ENCODE measurements at places on chromosomes 2 and 18.

DNA sequence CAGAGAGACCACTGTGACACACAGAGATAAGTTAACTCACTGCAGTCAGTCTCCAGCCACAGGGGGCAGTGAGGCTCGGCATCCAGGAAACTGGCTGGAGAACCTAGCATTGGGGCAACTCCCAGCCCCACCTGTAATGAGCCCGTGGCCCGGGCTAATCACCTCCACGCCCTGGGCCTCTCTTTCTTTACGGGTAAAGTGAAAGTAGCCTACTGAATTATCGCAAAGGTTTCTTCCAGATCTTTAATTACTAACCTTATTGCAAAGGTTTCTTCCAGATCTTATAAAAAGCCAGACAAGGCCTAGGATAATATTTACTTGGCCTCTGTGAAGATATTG lies 45.7 kb upstream of the ACAA2 start:
- no peak for DNase-seq

- DNase-seq = no peak
Measured at GRCh38 chr2:101256316-101256715, 3.6 kb downstream of the CNOT11 start.

- no peak for DNase-seq
Measured at GRCh38 chr2:52668724-52669123, 1098.9 kb upstream of the CHAC2 start.

GRCh38 chr2:107337209-107337898 lies 451.4 kb upstream of the ST6GAL2 start:
- DNase-seq = no peak

DNA sequence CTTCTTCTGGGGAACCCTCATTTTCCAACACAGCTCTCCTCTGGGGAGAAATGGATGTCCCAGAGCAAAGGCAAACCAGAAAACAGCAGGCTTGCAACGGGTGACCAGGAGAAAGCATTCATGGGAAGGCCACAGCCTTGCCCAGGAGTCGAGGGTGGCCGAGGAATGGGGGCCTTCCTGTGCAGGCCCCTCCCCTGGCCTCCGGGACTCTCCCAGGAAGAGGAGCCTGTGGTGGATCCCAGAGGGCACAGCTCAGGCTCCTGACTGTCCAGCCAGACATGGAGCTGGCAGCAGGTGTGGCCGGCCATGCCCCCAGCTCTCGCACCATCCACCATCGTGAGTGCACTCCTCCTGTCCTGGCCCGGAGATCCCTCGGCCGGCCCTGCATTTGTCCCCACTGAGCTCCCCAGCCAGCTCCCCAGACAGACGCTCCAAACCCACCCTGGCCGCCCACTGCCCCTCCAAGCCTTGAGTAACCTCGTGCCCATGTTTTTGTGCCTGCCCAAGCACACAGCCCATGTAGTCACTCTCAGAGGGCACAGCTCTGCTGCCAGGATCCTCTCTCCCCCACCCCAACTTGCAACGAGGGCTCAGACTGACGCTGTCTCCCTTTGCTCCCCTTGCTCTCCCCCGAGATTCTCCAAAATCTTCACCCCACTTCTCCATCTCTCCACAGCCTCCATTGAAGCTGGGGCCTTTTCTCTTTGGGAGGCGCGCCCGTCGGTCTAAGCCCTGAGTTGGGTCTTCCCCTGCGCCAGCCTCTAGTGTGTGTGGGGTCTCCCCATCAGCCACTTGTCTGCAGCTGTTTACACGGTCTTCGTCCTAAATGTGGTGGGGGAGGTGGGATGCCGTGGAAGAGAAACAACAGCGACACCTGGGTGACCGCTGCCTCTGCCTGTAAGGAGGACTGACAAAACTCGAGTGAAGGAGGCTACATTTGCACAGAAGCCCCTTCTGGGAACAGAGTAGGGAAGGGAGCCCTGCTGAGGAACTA lies 9.8 kb downstream of the PRLH start:
- DNase-seq = no peak

DNA sequence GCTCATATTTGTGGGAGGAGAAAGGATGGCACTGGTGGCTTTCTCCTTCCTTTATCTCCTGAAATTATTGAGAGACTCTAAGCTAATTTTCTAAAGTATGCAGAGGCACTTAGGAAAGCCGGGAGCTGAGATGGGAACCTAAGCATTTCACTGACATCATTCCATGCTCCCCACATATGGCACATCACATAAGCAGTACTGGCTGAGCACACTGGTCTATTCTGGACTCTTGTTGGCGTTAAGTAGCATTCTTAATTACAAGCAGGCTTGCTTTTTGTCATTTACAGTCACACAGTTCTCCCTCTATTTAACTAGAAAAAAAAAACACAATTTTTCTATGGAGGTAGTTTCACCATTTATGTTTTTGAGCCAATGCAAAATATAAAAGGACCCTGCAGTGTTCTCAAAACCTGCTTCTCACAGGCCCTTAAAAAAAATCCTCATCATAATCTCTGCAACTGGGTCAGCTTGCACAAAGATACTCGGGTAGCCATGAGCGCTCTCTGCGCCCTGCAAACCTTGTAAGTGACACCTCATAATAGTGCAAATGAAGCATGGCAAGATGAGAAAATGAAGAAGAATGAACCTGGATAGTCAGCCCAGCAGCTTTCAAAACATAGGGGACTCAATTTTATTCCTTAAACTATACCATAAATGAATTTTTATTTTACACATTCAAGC lies 688.6 kb downstream of the NRXN1 start:
- no peak for DNase-seq

GRCh38 chr2:227407591-227408151 lies 19.9 kb upstream of the SCYGR1 start:
- DNase-seq = no peak

GRCh38 chr2:98476192-98476868 lies 31.7 kb downstream of the INPP4A start:
- no peak for DNase-seq

- no peak for DNase-seq
Measured at GRCh38 chr18:57077786-57078552, 68.9 kb upstream of the BOD1L2 start.

GRCh38 chr2:170639635-170640034 lies 75.5 kb upstream of the SP5 start:
- DNase-seq = no peak

GRCh38 chr2:20071397-20072383 lies 20.3 kb upstream of the LAPTM4A start:
- DNase-seq = no peak

- no peak for DNase-seq
Measured at GRCh38 chr2:101887328-101887727, 104.4 kb upstream of the IL1R2 start.

DNA sequence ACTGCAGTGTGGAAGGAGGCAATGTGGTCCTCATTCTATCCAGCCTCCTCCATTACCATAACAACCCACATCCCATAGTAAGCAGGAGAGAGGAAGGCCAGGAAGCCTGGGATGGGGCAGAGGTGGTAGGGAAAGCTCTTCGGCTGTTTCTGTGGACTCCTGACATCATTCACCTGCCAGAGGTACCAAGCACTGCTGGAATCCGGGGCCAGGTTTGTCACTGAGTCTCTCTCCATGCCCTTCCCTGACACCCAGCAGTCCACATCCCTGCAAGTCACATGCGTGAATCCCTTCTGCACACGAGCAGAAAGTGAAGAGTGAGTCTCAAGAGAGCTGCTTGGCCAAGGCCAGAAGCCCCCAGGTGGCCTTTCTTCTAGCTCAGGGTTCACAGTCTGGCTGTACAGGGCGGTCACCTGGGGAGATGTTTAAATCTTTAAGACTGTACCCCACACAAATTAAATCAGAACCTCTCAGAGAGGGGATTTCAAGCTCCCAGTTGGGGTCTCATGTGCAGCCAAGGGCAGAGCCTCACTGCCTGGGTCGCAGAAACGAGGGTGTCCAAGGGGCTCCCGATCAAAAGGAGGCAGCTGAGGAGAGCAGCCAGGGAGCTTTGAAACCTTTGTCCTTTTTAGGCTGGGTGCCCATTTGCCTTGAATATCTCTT lies 94.2 kb downstream of the ARMC9 start:
- DNase-seq = no peak

- no peak for DNase-seq
Measured at GRCh38 chr2:144832048-144832447, 312.1 kb upstream of the ZEB2 start.

GRCh38 chr2:1233281-1233680 lies 180.0 kb upstream of the TPO start:
- DNase-seq = no peak

DNA sequence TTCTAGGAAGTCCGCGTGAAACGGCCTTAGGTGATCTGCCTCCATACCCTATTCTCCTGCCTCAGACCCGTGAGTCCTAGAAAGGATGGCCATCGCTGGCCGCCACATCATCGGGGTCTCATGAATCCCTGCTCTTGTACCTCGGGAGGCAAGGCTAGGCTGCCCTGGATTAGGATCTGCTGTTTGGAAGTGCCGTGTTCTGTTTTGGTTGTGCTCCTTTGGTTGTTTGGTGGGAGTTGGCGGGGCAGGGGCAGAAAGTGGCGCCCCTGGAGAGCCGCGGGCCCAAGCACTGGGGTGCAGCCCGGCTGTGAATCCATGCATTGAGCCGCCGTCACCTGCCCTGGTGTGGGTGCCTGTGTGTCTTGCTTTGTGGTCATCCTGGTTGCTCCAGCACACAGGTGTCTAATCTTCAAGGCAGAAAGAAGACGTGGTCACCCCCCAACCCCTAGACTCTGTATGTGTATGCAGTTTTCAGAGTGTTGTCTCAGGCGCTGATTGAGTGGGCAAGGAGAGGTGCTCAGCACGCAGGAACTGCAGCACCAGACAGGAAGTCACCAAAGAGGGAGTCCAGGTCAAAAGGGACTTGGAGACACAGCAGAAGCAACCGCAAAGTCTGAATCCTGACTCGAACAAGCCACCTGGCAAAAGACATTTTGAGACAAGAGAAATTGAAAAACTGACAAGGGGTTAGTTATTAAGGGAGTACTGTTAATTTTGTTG lies 80.0 kb upstream of the LDLRAD4 start:
- DNase-seq = no peak

DNA sequence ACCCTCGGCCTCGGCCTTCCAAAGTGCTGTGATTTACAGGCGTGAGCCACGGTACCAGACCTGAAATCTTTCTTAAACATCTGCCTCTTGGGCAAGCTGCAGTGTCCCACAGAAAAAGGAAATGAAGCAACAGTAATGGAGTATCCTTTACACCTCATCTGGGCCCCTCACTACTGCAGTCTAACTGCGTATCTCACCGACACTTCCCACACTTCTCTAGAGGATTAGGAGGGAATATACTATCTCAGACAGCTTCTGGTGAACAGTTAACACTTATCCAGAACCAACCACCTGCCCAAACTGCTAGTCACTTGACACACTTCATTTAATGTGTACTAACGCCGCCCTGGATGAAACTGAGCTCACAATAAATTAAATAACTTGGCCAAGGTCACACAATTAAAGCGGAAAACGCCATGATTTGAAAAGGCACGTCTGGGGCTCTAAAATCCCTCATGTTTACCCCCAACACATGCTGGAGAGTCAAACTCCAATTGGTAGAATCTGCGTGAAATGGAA lies 993 bp downstream of the COX7A2L start:
- no peak for DNase-seq

DNA sequence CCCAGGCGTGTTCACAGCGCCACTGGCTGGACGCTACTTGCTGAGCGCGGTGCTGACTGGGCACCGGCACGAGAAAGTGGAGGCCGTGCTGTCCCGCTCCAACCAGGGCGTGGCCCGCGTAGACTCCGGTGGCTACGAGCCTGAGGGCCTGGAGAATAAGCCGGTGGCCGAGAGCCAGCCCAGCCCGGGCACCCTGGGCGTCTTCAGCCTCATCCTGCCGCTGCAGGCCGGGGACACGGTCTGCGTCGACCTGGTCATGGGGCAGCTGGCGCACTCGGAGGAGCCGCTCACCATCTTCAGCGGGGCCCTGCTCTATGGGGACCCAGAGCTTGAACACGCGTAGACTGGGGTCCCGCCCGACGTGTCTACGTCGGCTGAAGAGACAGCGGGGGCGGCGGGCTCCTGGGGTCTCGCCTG lies 891 bp upstream of the KHK start:
- DNase-seq = no peak

DNA sequence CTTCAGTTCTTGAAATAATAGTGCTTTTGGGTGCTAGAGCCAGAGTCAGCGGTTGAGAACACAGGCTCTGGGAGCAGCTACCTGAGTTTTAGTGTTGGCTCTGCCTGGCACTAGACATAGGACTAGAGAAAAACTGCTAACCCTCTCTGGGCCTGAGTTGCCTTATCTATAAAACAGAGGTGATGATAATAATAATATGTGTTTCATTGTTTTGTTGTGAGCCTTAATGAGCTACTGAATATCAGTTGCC lies 391.7 kb downstream of the PTPRM start:
- no peak for DNase-seq
